Mammary microvascular endothelial cell (primary cell): ENCODE measurements at places on chromosomes 16 and 17. TPM values are rescaled to one million over a fixed set of nuclear protein-coding genes. Genes with fewer than 3 reads are reported as not detected.

Gene TGFB1I1
- total RNA-seq = 78.3 and 96.0 TPM in 2 replicates

Gene DHRS7C
- total RNA-seq = not detected in 2 replicates

Gene ABCA6
- total RNA-seq = 1.9 and 2.3 TPM in 2 replicates

Gene ATP2A3
- 0.49 and 0.53 TPM in 2 replicates for total RNA-seq

Gene HOXB7
- total RNA-seq = 35.2 and 45.3 TPM in 2 replicates

Gene SLC38A7
- 16.8 and 24.5 TPM in 2 replicates for total RNA-seq

Gene TP53TG3
- total RNA-seq = not detected in 2 replicates

Gene SMIM22
- not detected in 2 replicates for total RNA-seq

Gene PARN
- total RNA-seq = 20.4 and 26.2 TPM in 2 replicates
